ENCODE measurements at places on chromosomes 2 and 18. TPM values are rescaled to one million over a fixed set of nuclear protein-coding genes. Genes with fewer than 3 reads are reported as not detected.

The CKAP2L gene
- total RNA-seq, result 63.3 TPM

The NAB1 gene
- total RNA-seq, result 28.1 TPM

The DBI gene
- 150 TPM for total RNA-seq

The CCDC148 gene
- not detected for total RNA-seq

The DES gene
- not detected for total RNA-seq

The DNER gene
- not detected for total RNA-seq

The RAD51AP2 gene
- not detected for total RNA-seq

DNA sequence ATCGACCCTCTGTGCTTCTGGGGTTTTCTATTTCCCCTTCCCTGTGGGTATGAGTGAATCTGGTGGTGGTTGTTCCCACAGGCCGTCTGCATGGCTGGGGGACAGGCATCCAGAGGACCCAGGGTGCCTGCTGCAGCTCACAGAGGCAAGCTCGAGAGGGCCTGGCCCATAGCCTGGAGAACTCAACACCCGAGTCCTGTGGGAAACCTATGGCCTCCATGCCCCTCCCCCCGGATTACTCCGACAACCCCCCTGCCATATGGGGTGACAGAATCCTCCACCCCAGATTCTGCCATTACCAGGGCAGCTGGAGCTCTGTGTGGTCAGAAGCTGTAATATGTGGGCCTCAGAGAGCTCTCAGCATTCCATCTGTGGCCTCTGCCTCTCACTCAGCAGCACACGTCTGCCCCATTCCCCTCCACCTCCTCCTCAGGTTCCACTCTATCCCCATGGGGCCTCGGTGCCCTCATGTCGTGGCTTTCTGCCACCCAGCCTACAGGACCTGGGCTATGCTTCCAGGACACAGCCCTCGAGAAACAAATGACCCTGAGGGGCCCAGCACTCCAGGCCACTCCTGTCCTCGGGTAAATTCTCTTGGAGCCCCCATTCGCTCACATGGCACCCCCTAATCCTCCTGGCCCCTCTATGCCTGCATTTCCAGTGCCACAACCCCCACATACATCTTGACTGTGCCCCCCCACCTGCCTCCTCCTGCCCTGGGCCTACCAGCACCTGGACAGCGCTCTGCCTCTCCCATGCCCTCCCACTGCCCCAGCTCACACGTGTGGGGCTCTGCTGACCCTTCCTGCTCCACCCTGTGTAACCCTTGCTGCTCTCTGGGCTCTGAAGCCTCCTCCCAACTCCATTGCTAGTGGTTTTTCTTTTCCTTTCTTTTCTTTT is 3.6 kb downstream of the MZT2A start:
- peaks cover 33% of the 10 kb centered on the region for H3K36me3 ChIP-seq
- H3K27me3 ChIP-seq, result no peaks in the 10 kb centered on the region
- peak overlapping the region; percentile 21 for H3K27ac ChIP-seq
- H3K4me1 ChIP-seq, result peaks cover 28% of the 10 kb centered on the region

- H3K27me3 ChIP-seq, result no peaks in the 10 kb centered on the region
- peaks cover 12% of the 10 kb centered on the region for H3K4me1 ChIP-seq
- no peaks in the 10 kb centered on the region for H3K36me3 ChIP-seq
- no peak overlapping the region for H3K27ac ChIP-seq
- no peak overlapping the region for H3K4me3 ChIP-seq
Observed at GRCh38 chr2:232365621-232366321, 12.8 kb upstream of the ALPP start.

GRCh38 chr2:224440988-224441387 is 39.1 kb upstream of the FAM124B start:
- DNase-seq, result no peak
- H3K4me3 ChIP-seq, result no peak overlapping the region

DNA sequence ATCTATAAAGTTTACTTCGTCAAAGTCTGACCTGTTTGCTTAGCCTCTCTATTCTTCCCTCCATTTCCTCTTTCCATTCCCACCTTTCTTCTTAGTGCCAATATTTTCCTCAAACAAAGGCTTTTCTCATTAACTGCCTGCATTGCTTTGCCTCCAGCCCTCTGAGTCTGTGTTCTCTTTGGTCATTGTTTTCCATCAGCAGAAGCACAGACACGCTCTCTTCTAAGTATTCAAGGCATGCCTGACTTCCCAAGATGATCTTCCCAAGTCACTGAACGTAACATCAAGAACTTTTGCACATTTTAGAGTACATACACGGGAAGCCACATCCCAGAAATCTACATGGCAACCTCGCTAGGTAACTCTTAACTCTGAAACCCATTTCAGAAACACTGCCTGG is 32.6 kb upstream of the ANXA4 start:
- DNase-seq, result no peak
- H3K4me1 ChIP-seq, result peaks cover under 1% of the 10 kb centered on the region
- peaks cover 4% of the 10 kb centered on the region for H3K36me3 ChIP-seq
- peaks cover 2% of the 10 kb centered on the region for H3K27me3 ChIP-seq

DNA sequence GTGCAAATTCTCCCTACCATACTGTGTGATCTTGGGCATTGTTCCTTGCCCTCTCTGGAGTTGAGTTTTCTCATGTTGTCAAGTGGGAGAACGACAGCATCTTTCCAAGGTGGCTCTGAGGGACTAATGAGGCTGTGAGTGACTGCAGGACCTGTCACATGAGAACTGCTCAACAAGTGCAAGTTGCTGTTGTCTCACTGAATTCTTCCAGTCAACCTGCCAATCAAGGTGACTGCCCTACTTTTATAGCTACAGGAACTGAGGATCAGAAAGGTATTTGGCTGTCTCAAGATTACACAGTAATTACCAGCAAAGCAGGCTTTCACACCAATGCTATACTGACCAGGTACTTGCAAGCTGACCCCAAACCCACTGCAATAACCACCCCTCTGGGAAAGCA is 137.6 kb downstream of the MTCL1 start:
- no peak for DNase-seq
- no peak overlapping the region for H3K27ac ChIP-seq
- no peaks in the 10 kb centered on the region for H3K4me1 ChIP-seq
- H3K36me3 ChIP-seq, result no peaks in the 10 kb centered on the region
- H3K4me3 ChIP-seq, result no peak overlapping the region
- peaks cover 4% of the 10 kb centered on the region for H3K27me3 ChIP-seq

- H3K4me3 ChIP-seq, result no peak overlapping the region
- no peaks in the 10 kb centered on the region for H3K4me1 ChIP-seq
- no peak overlapping the region for H3K27ac ChIP-seq
- DNase-seq, result no peak
- no peaks in the 10 kb centered on the region for H3K36me3 ChIP-seq
Observed at GRCh38 chr2:191280834-191281756, 35.9 kb downstream of the MYO1B start.

- no peak for DNase-seq
- no peak overlapping the region for H3K27ac ChIP-seq
- H3K36me3 ChIP-seq, result no peaks in the 10 kb centered on the region
- H3K4me1 ChIP-seq, result no peaks in the 10 kb centered on the region
Observed at GRCh38 chr18:8045160-8045883, 478.2 kb downstream of the PTPRM start.

DNA sequence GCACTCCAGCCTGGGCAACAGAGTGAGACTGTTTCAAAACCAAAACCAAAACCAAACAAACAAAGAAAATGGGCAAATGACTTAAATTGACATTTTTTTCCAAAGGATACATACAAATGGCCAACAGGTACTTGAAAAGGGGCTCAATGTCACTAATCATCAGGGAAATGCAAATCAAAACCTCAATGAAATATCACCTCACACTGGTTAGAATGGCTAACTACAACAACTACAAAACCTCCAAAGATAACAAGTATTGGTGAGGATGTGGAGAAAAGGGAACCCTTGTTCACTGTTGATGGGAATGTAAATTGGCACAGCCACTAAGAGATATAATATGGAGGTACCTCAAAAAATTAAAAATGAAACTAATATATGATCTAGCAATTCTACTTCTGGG is 213.2 kb upstream of the HS6ST1 start:
- no peak overlapping the region for H3K4me3 ChIP-seq
- no peak for DNase-seq
- peaks cover 2% of the 10 kb centered on the region for H3K27me3 ChIP-seq
- no peaks in the 10 kb centered on the region for H3K4me1 ChIP-seq
- no peaks in the 10 kb centered on the region for H3K36me3 ChIP-seq

DNA sequence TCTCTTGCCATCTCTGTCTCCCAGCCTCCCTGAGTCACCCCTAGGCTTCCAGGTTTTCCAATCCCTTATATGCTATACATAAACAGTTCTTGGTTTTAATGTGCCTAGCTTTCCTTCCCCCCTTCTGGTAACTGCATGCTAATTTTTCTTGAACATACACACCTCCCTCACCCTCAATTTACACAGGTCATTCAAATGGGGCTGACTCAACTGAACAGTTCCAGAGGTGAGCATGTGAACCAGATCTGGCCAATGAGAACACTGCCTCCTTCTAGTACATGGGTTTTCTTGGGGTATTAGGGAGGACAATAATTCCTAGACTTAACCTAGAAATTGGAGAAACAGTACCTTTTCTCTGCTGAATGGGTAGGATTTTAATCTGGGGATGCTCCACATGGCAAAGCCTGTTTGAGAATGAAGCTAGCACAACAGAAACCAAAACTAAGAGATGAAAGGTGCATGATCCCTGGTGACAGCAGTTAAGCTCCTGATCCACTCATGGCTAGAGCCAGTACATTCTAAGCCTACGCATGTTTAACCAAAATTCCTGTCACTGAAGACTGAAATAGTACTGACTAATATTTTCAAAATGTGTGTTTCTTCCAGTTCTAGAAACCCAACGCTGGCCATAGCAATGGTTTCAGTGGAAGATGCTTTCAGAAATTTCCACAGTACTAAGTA is 11.8 kb downstream of the SLC25A12 start:
- no peak overlapping the region for H3K4me3 ChIP-seq
- peaks cover 19% of the 10 kb centered on the region for H3K36me3 ChIP-seq
- H3K4me1 ChIP-seq, result peaks cover 32% of the 10 kb centered on the region
- no peak overlapping the region for H3K27ac ChIP-seq

DNA sequence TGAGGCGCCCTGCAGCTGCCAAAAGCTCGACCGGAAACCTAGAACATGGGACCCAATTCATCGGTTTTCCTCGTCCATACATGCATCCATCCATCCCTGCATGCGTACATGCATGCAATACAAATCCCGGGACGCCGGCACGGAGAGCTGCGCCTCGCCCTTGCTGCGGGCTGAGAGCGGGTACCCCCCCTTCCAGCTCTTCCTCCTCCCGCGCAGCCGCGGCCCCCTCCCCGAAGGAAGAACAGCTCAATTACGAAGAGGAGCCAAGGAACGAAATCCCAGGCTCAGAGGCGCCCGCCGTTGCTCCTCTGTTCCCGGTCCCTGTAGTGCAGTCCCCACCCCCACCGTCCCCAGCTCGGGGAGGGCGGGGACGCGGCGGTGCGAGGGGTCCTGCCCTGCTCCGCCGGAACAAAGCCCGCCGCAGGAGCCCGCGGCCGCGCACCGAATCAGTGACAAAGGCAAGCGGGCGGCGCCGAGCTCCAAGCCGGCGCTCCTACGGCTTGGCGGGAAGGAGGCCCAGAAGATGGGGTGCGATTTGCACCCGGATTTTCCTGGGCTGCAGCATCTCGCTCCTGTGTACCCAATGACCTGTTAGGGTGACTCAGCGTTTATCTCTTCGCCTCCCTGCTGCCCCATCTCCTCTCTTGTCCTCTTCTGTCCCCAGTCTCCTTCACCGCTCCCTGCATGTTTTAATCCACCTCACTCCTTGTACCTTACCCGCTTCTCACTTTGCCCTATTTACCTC is 8.9 kb upstream of the POU3F3 start:
- H3K4me1 ChIP-seq, result peaks cover 5% of the 10 kb centered on the region
- H3K27ac ChIP-seq, result peak overlapping the region; percentile 48
- peaks cover 74% of the 10 kb centered on the region for H3K27me3 ChIP-seq
- peaks cover 5% of the 10 kb centered on the region for H3K36me3 ChIP-seq
- no peak for DNase-seq
- H3K4me3 ChIP-seq, result no peak overlapping the region

DNA sequence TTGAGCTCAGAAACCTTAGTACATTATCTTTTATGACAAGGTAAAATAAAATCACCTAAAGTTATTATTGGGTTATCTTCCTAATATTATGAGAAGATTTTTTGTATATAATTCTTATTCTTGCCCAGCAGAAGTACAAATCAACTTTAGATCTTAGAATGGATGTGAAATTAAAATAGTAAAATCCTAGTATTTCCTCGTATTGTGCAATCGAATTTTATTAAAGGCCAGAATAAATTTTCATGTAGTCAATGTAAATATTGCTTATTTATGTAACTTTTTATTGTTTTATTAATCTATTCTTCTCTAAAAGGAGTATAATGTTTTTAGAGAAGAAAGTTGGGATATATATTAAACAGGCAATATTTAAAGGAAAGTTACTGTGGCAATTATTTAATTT is 12.7 kb downstream of the MARS2 start:
- H3K27me3 ChIP-seq, result no peaks in the 10 kb centered on the region
- DNase-seq, result no peak
- peaks cover 4% of the 10 kb centered on the region for H3K36me3 ChIP-seq
- H3K27ac ChIP-seq, result no peak overlapping the region
- no peak overlapping the region for H3K4me3 ChIP-seq

GRCh38 chr2:31219131-31219969 is 2.0 kb upstream of the CAPN14 start:
- no peak overlapping the region for H3K4me3 ChIP-seq
- H3K27ac ChIP-seq, result peak overlapping the region; percentile 4
- no peaks in the 10 kb centered on the region for H3K36me3 ChIP-seq

All from activated CD4-positive, alpha-beta memory T cell treated with anti-CD3 and anti-CD28 coated beads, Interleukin-2, amount 10 ng/mL, durations not matched to agents 7 days and 5 days (primary cell).